Nephron progenitor cell (in vitro differentiated cells): ENCODE measurements at places on chromosomes 7 and 10.

DNA sequence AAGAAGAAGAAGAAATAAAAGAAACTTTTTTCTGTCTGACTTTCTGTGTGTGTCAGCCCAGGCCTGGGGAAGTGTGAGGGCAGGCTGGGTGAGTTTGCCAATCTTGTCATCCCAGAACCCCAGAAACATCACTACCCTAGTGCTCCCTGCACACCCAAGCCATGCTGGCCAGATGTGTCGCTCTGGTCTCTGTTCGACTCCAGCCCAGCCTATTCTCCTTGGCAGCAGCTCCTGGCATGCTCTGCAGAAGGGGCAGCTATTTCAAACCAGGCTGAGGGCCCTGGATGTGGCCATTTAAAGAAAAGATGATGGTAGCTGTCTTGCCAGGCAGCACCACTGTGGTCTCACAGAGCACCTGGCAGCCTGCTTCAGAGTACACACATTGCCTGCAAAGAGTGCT is 334.1 kb downstream of the RPS24 start:
- H3K36me3 ChIP-seq = no peaks in the 10 kb centered on the region
- H3K4me1 ChIP-seq = peaks cover 64% of the 10 kb centered on the region
- DNase-seq = no peak
- H3K4me3 ChIP-seq = no peak overlapping the region

GRCh38 chr10:92153-92552 is 43.1 kb upstream of the TUBB8 start:
- no peaks in the 10 kb centered on the region for H3K4me1 ChIP-seq
- no peaks in the 10 kb centered on the region for H3K36me3 ChIP-seq
- no peak for DNase-seq
- H3K4me3 ChIP-seq = no peak overlapping the region

GRCh38 chr7:73539709-73540108 is 17.6 kb upstream of the BAZ1B start:
- H3K4me3 ChIP-seq = no peak overlapping the region
- peaks cover 3% of the 10 kb centered on the region for H3K27me3 ChIP-seq
- peaks cover 36% of the 10 kb centered on the region for H3K4me1 ChIP-seq

DNA sequence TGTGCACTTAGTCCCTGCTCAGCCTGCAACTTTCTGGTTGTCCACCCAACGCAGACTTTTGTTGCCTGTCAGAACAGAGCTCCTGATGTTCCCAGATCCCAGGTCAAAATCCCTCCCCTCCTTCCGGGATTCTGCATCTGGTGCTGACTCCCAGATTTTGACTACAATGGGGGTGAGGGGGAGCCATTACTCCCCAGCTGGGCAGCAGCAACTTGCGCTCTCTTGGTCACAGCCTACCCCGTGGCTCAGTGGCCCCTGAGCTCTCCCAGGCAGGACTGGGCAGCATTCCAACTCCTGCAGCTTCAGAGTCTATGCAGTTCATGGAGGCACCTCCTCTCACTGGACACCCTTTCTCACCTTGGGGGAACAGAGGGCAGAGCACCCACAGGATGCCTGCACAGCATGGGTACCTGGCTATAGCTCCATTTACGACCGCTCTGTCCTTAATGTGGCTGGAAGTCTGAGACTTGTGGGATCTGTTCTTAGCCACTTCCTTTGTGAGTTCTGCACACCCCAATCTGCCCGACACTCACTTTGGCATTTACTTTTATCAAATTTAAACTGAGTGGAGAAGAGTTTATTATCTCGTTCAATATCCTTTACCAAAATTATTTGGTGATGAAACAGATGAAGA is 545.5 kb upstream of the MGMT start:
- peaks cover 9% of the 10 kb centered on the region for H3K27me3 ChIP-seq
- no peaks in the 10 kb centered on the region for H3K36me3 ChIP-seq

GRCh38 chr7:95199779-95200558 is 124.4 kb downstream of the PON1 start:
- peaks cover 9% of the 10 kb centered on the region for H3K36me3 ChIP-seq
- H3K27ac ChIP-seq = peak overlapping the region; percentile 74
- H3K4me3 ChIP-seq = no peak overlapping the region
- H3K27me3 ChIP-seq = peaks cover 10% of the 10 kb centered on the region
- DNase-seq = peak; percentile 30
- H3K4me1 ChIP-seq = peaks cover 24% of the 10 kb centered on the region

DNA sequence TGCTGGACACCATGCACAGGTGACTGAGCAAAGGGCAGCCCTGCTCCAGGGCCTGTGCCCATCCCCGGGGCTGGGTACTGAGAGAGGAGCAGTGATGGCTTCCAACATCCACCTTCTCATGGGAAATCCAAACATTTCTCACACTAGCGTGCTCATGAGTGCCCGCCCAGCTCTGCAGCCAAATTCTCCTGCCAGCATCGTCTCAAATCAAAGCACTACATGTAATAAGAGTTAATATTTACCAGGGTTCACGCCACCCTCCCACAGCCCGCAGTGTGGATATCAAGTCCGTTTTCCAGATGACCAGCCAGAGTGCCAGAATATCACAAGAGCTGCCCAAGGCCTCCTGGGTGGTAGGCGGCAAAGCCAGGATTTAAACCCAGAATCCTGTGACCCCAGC is 12.1 kb downstream of the IL15RA start:
- DNase-seq = no peak
- H3K4me3 ChIP-seq = no peak overlapping the region
- peaks cover 9% of the 10 kb centered on the region for H3K4me1 ChIP-seq
- H3K36me3 ChIP-seq = no peaks in the 10 kb centered on the region
- H3K27ac ChIP-seq = no peak overlapping the region

DNA sequence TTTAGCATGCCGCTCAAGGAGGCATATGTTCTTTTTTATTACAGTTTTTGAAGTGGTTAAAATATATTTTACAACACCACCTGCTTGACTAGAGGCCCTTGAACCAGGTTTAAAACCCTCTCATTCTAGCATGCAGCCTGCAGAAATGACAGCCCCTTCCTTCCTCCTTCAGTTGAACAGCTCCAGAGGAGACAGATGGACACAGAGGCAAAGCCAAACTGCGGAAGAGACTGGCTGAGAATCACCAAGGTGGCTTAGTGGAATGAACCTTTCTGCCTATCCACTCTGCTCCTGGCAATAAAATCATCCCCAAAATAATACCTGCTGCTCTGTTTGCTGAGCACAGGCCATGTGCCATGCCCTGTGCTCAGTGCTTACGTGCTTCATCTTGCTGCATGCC is 23.9 kb upstream of the PLPP4 start:
- H3K27me3 ChIP-seq = peaks cover 13% of the 10 kb centered on the region
- no peak overlapping the region for H3K4me3 ChIP-seq
- H3K4me1 ChIP-seq = peaks cover 7% of the 10 kb centered on the region
- H3K27ac ChIP-seq = no peak overlapping the region
- DNase-seq = no peak

DNA sequence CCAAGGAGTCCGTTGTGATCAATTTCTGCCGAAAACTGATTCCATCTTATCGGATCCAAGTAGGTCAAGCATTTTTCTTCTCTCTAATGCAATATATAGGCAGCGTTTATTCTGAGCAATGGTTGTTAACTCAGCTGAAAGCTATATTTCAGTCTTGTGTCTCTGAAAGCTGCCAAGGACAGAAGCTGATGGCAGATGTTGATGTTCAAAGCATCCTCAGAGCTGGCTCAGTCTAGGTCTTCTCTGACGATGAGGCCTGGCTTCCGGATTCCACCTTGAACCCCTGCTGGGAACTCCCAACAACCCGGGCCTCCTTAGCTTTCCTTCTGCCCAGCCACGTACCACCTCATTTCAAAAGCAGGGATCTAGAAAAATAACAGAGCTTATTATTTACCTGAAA is 863.6 kb downstream of the NRG3 start:
- no peak overlapping the region for H3K27ac ChIP-seq
- peaks cover 3% of the 10 kb centered on the region for H3K27me3 ChIP-seq
- DNase-seq = no peak
- no peaks in the 10 kb centered on the region for H3K36me3 ChIP-seq
- H3K4me1 ChIP-seq = peaks cover 56% of the 10 kb centered on the region

DNA sequence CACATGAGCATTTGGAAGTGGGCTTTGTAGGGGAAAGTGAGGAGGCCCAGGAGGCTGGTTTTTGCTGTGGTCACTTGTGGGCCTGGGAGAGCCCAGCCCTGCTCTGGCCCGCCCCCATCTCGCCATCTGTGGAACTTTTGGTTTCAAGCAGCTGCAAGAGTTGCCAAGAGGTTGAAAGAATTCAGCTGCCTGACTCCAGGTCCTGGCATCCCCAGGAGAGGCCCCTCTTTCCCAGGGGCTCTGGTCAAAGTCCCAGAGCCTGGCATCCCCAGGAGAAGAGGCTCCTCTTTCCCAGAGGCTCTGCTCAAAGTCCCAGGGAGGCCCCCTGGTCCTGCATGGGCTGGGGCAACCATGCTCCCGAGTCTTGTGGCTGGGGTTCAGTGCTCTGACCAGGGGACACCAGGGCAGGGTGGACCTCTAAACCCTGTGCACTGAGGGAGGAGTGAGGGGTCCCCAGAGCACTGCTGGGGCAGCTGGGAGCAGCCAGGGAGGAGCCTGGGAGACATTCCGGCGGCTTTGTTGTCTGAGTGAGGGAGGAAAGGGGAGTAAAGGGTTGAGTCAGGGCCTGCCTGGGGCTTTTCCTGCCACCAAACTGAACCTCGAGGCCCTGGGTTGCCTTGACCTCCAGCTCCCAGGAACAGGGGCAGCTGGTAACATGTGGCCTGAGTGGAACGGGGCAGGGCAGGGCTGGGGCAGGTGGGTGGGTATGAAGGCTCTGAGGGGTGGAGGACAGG is 27.7 kb upstream of the CSGALNACT2 start:
- no peak for DNase-seq
- H3K4me1 ChIP-seq = peaks cover 5% of the 10 kb centered on the region
- H3K36me3 ChIP-seq = no peaks in the 10 kb centered on the region
- H3K27me3 ChIP-seq = no peaks in the 10 kb centered on the region
- no peak overlapping the region for H3K4me3 ChIP-seq
- H3K27ac ChIP-seq = no peak overlapping the region

- no peak for DNase-seq
- no peaks in the 10 kb centered on the region for H3K36me3 ChIP-seq
- H3K4me3 ChIP-seq = no peak overlapping the region
- H3K4me1 ChIP-seq = peaks cover 6% of the 10 kb centered on the region
- H3K27me3 ChIP-seq = peaks cover 9% of the 10 kb centered on the region
Measured at GRCh38 chr7:8125680-8126444, 136.1 kb downstream of the ICA1 start.

- H3K27me3 ChIP-seq = peaks cover 19% of the 10 kb centered on the region
- no peak overlapping the region for H3K4me3 ChIP-seq
- H3K27ac ChIP-seq = peak overlapping the region; percentile 20
- DNase-seq = no peak
- H3K4me1 ChIP-seq = peaks cover 44% of the 10 kb centered on the region
Measured at GRCh38 chr7:26547156-26547555, 255.5 kb downstream of the SNX10 start.

DNA sequence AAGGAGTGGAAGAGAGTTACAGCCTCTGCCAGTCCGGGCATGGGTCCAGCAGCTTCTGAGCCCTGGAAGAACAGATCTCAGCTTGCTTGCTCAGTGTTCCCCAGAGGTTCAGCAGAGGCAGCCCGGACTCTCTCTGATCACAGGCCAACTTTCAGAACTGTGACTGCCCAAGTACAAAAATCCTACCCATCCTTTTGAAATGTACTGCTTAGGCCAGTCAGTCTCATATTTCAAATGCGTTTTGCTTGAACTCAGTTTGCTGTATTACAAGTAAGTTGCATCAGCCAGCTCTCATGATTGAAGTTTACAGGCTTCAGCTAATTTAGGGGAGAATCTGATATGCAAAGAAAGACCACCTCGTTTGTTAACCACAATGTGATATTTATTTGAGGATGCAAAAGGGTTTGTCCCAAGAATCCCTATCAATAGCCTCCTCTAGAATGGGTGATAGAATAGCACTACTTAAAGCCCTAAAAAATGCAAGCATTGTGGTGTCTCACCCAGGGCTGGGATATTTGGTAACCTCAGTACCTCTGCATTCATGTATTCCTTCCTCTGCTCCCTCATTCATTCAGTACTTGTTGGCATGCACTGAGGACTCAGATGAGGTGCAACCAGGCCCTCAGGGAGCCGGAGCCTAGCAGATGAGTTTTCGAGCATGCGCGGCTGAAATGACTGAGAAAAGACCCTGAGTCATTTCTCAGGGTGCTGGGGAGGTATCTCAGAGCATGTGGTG is 7.0 kb downstream of the AIMP2 start:
- H3K27me3 ChIP-seq = no peaks in the 10 kb centered on the region
- peaks cover 62% of the 10 kb centered on the region for H3K36me3 ChIP-seq
- DNase-seq = no peak
- H3K27ac ChIP-seq = peak overlapping the region; percentile 73
- H3K4me3 ChIP-seq = no peak overlapping the region

- no peak for DNase-seq
- H3K27ac ChIP-seq = no peak overlapping the region
- H3K4me1 ChIP-seq = peaks cover 28% of the 10 kb centered on the region
- peaks cover 24% of the 10 kb centered on the region for H3K27me3 ChIP-seq
Measured at GRCh38 chr7:157515342-157516041, 178.7 kb downstream of the DNAJB6 start.

DNA sequence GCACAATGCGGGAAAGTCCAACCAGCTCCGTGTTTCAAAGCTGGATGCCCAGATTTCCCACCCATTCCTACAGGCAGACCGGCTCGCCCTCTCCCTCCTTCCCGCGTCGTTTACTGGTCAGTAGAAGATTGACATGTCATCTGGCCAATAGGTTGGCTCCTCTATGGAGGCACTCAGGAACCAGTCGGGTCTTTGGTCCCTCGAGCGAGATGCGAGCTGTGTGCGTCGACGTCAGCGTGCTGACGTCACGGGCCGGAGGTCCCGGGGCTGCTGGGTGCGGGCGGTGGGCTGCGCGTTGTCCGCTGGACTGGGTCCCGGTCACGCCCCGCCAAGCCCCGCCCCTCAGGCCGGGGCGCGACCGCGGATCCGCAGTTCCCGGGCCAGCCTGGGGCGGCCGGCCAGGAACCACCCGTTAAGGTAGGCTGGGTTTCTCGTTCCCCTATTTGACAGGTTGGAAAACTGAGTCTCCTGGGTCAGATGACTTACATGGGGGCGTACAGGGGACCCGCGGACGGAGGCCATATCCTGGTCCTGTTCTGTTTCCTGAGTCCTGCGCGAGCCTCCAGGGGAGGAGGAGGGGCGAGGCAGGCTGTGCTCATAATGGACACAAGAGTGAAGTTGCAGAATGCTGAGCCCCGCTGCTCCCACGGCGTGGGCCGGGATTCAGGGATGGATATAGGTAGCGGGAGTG is at the start of gene STARD3NL:
TSS of gene STARD3NL (plus strand) at position 242 of the 691 bp plus-strand sequence. CDS start 29,260 bp downstream, outside the sequence.
- H3K27ac ChIP-seq = peak within 1 kb of the TSS; percentile 96
- H3K4me1 ChIP-seq = peaks cover 38% of the 10 kb centered on the region
- H3K4me3 ChIP-seq = peak within 1 kb of the TSS; percentile 99
- H3K36me3 ChIP-seq = peaks cover 3% of the 10 kb centered on the region
- peaks cover 8% of the 10 kb centered on the region for H3K27me3 ChIP-seq

- peaks cover 21% of the 10 kb centered on the region for H3K27me3 ChIP-seq
- H3K36me3 ChIP-seq = peaks cover 6% of the 10 kb centered on the region
- DNase-seq = no peak
- H3K27ac ChIP-seq = peak overlapping the region; percentile 37
- H3K4me3 ChIP-seq = no peak overlapping the region
Measured at GRCh38 chr7:47638679-47639315, 56.9 kb upstream of the TNS3 start.

DNA sequence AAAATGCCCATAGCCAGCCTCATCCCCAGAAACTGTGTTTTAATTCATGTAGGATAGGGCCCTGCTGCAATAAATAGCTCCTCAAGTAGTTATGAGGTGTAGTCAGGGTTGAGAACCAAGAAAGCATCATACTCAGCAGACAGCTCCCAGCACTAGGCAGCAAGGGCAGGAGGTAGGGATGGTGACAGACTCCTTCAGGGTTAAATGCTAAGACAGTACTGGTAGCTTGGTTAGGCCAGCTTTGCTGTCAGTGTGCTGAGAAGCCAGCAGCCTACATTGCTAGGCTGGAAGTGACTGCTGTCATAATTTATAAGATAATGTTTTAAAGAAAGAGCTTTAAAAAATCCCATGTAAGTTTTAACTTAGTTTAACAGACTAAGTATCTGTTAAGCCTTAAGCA is 113.9 kb upstream of the IMMP2L start:
- H3K4me1 ChIP-seq = no peaks in the 10 kb centered on the region
- DNase-seq = no peak
- H3K27ac ChIP-seq = no peak overlapping the region
- H3K36me3 ChIP-seq = no peaks in the 10 kb centered on the region
- H3K4me3 ChIP-seq = no peak overlapping the region
- H3K27me3 ChIP-seq = peaks cover 9% of the 10 kb centered on the region
